ENCODE measurements at places on chromosomes 5 and 9.

DNA sequence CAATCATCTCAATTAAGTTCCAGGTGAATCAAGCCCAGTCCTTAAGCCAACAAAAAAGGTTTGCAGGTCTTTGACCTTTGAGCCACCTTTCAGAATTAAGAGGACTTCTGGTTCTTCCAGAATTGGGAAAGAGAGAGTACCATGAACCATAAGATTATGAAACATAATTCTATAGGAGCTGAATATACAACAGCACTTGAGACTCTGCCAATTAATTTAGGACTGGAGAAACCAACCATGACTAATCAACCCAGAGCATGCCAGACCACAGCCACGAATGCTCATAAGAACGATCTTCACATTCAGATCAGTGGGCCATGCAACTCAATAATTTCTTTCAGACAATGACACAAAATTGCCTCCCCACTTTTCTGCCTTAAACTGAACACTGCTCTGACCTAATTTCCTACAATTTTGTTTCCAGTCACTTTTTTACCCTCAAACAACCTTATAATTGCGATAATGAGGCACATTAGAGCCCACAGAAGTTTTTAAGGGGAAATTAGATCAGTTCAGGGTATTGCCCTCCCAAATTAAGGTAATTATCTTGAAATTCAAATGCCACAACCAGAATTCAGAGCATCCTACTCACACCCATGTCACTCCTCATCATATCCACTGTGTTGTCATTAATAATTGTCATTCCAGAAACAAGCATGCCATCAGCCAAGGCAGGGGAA is 213.4 kb downstream of the ATPSCKMT start:
- H3K4me1 ChIP-seq, result no peaks in the 10 kb centered on the region
- no peaks in the 10 kb centered on the region for H3K27me3 ChIP-seq
- H3K36me3 ChIP-seq, result no peaks in the 10 kb centered on the region
- no peak overlapping the region for H3K27ac ChIP-seq
- no peak for DNase-seq

- H3K36me3 ChIP-seq, result no peaks in the 10 kb centered on the region
- no peak overlapping the region for H3K27ac ChIP-seq
- no peak for DNase-seq
- H3K27me3 ChIP-seq, result no peaks in the 10 kb centered on the region
- H3K4me1 ChIP-seq, result peaks cover 5% of the 10 kb centered on the region
These were observed 197.4 kb upstream of the ELL2 start for GRCh38 chr5:96159043-96159442.

DNA sequence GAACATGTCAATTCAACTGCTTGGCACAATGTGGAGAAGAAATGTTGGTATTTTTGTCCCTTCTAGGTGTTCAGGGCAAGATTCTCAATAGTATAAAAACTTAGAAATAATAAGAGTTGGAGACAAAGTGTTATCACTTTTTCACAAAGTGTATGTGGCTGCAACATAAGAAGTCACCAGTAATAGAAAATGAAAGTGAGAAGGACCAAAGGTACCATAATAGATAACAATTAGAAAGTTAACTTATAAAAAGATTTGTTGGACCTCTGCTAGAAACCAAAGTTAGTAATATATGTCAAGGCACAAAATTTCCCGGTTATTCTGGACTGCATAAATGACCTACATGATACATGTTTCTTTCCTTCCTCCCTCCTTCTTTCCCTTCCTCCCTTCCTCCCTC is 1535.3 kb downstream of the EFNA5 start:
- H3K27me3 ChIP-seq, result no peaks in the 10 kb centered on the region
- no peak overlapping the region for H3K27ac ChIP-seq
- H3K36me3 ChIP-seq, result no peaks in the 10 kb centered on the region
- DNase-seq, result no peak
- no peaks in the 10 kb centered on the region for H3K4me1 ChIP-seq
- no peak overlapping the region for H3K4me3 ChIP-seq

DNA sequence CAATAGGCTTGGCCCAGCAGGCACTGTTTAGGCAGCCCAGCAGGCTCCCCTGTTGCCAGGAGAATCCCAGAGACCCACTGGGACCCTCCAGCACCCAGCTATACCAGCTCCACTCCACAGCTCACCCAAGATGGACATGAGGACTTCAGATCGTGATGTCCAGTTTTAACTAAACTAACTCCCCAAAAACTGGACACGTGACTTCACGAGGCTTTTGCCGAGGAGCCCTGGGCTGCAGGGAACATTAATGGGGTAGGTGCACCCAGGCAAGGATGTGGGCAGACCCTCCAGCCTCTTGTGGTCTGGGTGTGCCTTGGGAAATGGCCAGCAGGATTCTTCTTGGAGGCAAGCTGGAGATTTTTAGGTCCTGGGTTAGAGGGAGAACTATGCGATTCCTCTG is 8.9 kb upstream of the NKD2 start:
- H3K36me3 ChIP-seq, result no peaks in the 10 kb centered on the region
- H3K27me3 ChIP-seq, result no peaks in the 10 kb centered on the region
- DNase-seq, result peak; percentile 48
- no peak overlapping the region for H3K27ac ChIP-seq

DNA sequence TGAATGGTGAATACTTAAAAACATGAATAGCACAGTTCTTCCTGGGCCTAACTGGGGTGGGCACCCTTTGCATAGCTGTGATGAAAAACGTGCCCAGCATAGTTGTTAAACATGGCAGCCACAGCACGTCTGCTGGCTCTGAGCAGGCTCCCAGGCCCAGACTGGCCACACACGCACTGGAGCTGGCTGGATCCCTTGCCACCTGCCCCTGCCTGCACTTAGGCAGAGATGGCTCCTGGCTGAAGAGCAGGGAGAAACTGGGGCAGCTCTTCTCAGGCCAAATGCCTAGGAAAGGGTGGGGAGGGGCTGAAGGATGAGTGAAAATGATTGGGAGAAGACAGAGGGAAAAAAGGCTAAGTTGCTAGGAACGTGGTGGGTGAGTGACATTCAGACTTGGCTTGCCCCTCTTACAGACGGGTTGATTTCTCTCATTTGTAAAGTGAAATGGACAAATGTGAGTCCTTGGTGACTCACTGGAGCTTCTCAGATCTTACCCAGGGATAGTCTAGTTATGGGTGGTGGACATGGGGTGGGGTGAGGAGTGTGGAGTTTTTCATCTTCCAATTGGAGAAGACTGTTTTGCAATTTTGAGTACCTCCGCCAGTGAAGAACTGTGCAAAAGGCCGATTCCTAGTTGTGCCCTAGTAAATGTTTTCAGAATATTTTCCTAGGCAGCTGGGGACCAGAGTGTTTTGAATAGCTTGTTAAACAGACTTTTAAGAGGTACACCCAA is 42.4 kb downstream of the TRIO start:
- peak overlapping the region; percentile 74 for H3K27ac ChIP-seq
- no peaks in the 10 kb centered on the region for H3K36me3 ChIP-seq
- H3K4me1 ChIP-seq, result peaks cover 66% of the 10 kb centered on the region

GRCh38 chr5:174785120-174785680 is 60.8 kb downstream of the MSX2 start:
- H3K4me1 ChIP-seq, result no peaks in the 10 kb centered on the region
- H3K27me3 ChIP-seq, result peaks cover 7% of the 10 kb centered on the region
- H3K27ac ChIP-seq, result no peak overlapping the region
- DNase-seq, result no peak
- H3K36me3 ChIP-seq, result no peaks in the 10 kb centered on the region

GRCh38 chr5:173538654-173539053 is 77.8 kb downstream of the BOD1 start:
- H3K27me3 ChIP-seq, result peaks cover 5% of the 10 kb centered on the region
- H3K4me1 ChIP-seq, result no peaks in the 10 kb centered on the region
- no peak for DNase-seq
- no peaks in the 10 kb centered on the region for H3K36me3 ChIP-seq

DNA sequence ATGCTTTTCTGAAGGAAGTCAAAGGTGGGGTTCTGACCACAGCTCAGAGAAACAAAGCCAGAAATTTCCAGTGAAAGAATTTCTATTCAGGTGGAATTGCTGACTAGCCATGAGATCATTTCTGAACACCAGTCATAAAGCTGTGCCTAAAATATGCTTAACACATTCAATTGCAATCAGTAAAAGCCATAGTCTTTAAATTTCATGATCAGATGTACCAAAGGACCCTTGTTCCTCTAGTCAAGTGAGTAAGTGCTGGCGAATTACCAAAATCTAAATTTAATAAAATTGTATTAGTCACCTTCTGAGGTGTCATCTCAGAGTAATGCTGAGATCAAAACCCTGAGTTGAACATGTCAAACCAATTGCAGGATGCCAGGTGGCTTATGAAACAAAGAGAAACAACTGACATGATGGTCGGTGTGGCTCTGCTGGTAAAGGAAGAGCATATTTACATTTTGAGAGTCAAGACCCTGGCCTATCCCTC is 334.2 kb upstream of the CCNH start:
- no peak overlapping the region for H3K4me3 ChIP-seq
- no peak overlapping the region for H3K27ac ChIP-seq
- no peaks in the 10 kb centered on the region for H3K4me1 ChIP-seq
- DNase-seq, result no peak
- no peaks in the 10 kb centered on the region for H3K27me3 ChIP-seq
- no peaks in the 10 kb centered on the region for H3K36me3 ChIP-seq

DNA sequence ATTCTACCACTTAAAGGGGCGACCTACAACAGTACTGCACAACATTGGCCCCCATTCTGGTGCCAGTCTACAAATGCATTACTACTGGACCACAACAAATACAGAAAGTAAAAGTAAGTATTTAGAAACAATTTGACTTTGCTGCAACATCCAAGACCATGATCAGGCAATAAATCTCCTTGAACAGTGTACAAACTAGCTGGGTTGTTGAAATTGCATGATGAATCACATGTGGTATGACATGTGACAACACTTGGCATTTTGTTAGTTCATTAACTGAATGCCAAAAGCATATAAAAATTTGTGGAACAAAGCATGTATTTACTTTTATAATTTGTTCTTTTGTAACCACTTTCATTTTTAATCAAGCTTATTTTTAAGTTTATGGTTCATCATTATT is 270.5 kb downstream of the NFIB start:
- H3K4me1 ChIP-seq, result no peaks in the 10 kb centered on the region
- no peaks in the 10 kb centered on the region for H3K36me3 ChIP-seq
- no peak overlapping the region for H3K27ac ChIP-seq

- no peak overlapping the region for H3K4me3 ChIP-seq
- H3K4me1 ChIP-seq, result no peaks in the 10 kb centered on the region
- DNase-seq, result no peak
- H3K27me3 ChIP-seq, result no peaks in the 10 kb centered on the region
- H3K36me3 ChIP-seq, result no peaks in the 10 kb centered on the region
These were observed 12.2 kb upstream of the CLINT1 start for GRCh38 chr5:157870837-157871834.

GRCh38 chr5:130278136-130278535 is 373.9 kb downstream of the CHSY3 start:
- H3K27ac ChIP-seq, result no peak overlapping the region
- H3K4me3 ChIP-seq, result no peak overlapping the region
- no peaks in the 10 kb centered on the region for H3K4me1 ChIP-seq
- DNase-seq, result no peak
- H3K27me3 ChIP-seq, result no peaks in the 10 kb centered on the region

GRCh38 chr5:136350343-136350742 is 15.0 kb downstream of the TRPC7 start:
- no peaks in the 10 kb centered on the region for H3K27me3 ChIP-seq
- H3K4me3 ChIP-seq, result no peak overlapping the region
- no peaks in the 10 kb centered on the region for H3K36me3 ChIP-seq
- H3K27ac ChIP-seq, result no peak overlapping the region
- DNase-seq, result no peak
- H3K4me1 ChIP-seq, result no peaks in the 10 kb centered on the region

- peaks cover 24% of the 10 kb centered on the region for H3K4me1 ChIP-seq
- DNase-seq, result no peak
- no peak overlapping the region for H3K4me3 ChIP-seq
These were observed 89.7 kb upstream of the OSMR start for GRCh38 chr5:38756068-38756467.

- no peak overlapping the region for H3K4me3 ChIP-seq
- H3K36me3 ChIP-seq, result peaks cover 18% of the 10 kb centered on the region
- no peak for DNase-seq
These were observed 51.7 kb downstream of the ERGIC1 start for GRCh38 chr5:172885597-172886340.

- no peak overlapping the region for H3K4me3 ChIP-seq
- no peaks in the 10 kb centered on the region for H3K36me3 ChIP-seq
- H3K27me3 ChIP-seq, result no peaks in the 10 kb centered on the region
- H3K27ac ChIP-seq, result no peak overlapping the region
- no peaks in the 10 kb centered on the region for H3K4me1 ChIP-seq
These were observed 43.4 kb upstream of the PLPP6 start for GRCh38 chr9:4618700-4619099.

GRCh38 chr5:73415171-73415570 is 33.4 kb downstream of the FOXD1 start:
- peaks cover 12% of the 10 kb centered on the region for H3K4me1 ChIP-seq
- H3K27me3 ChIP-seq, result peaks cover 71% of the 10 kb centered on the region
- DNase-seq, result no peak
- no peak overlapping the region for H3K27ac ChIP-seq

DNA sequence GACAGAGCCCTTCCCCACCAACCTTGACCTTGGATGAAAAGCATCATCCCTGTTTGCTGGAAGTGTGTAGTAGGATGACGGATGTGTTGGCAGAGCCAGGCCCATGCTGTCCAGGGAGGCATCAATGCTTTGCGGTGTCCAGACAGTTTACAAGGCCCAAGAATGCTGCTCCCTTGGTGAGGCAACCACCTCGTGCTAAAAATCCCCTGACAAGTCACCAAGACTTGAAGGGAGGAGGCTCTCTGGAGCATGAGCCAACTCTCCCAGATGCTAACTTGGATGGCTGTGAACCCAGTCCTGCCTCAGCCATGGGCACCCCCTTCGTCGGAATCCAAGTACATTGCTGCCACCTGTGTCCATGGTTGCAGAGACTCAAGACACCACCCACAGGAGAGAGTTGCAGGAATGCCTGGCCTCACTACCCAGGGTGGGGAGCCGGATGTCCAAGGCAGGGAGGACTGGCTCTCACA is 9.5 kb upstream of the NKD2 start:
- peak; percentile 71 for DNase-seq
- H3K27ac ChIP-seq, result no peak overlapping the region
- peaks cover 18% of the 10 kb centered on the region for H3K4me1 ChIP-seq
- no peaks in the 10 kb centered on the region for H3K36me3 ChIP-seq

DNA sequence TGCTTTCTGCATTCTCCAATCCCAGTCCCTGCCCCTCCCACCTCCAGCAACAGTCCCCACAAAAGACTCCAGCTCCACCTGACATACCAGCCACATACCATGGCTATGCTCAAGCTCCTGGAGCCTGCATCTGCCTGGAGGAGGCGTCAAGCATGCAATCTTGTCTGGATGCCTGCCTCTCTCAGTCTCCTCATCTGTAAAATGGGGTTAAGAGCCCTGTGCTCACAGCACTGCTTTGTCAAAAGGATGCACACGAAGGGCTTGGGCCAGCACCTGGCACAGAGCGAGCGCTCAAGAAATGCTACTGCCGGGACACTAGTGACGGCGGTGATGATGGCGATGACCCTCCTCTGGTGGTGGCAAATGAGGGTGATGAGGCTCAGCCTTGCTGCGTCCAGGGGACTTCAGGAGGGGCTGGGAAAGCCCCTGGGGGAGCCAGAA is 202.9 kb upstream of the IER5L start:
- H3K36me3 ChIP-seq, result no peaks in the 10 kb centered on the region
- H3K4me1 ChIP-seq, result peaks cover 18% of the 10 kb centered on the region
- DNase-seq, result peak; percentile 51
- H3K27me3 ChIP-seq, result no peaks in the 10 kb centered on the region

All from suprapubic skin (tissue), 4 donors.